ENCODE measurements at places on chromosomes 2 and 18.

DNA sequence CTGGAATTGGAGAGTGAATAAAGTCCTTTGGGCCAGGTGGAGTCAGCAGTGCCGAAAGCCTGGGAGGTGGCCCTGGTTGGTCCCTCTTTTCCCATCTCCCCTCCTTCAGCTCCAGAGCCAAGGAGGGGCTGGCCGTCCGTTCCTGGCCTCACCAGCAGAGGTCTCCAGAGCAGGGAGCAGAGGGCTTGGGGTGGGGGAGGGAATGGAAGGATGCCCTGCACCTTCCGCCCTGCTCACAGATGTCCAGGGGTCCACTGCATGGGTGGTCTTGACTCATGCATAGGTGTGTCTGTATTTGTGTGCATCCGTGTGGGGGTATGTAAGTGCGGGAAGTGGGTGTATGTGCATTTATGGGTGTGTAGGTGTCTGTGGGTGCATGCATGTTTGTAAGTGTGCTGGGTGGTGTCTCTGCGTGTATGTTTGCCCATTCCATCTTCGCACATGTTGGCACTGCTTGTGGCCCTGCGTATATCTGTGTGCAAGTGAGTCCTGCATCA lies 201.8 kb downstream of the ZFP36L2 start:
- peak; percentile 83 for DNase-seq

DNA sequence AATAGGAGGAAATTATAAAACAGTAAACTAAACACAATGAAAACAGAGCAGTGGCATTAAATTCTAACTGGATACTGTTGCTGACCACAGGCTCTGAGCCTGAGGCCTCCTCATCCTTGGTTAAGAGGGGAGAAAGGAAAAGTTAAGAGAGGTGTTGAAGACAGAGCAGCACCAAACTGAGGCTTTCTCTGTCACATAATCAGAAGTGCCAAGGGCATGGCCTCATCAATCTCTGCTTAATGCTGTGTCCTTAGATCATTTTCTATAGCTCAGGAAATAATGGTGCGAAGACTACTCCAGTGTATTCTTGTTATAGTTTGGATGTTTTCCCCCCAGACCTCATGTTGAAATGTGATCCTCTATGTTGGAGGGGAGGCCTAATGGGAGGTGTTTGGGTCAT lies 160.9 kb upstream of the SLC1A4 start:
- no peak for DNase-seq

- DNase-seq: no peak
Measured at GRCh38 chr2:130845505-130846085, 8.9 kb downstream of the ARHGEF4 start.

DNA sequence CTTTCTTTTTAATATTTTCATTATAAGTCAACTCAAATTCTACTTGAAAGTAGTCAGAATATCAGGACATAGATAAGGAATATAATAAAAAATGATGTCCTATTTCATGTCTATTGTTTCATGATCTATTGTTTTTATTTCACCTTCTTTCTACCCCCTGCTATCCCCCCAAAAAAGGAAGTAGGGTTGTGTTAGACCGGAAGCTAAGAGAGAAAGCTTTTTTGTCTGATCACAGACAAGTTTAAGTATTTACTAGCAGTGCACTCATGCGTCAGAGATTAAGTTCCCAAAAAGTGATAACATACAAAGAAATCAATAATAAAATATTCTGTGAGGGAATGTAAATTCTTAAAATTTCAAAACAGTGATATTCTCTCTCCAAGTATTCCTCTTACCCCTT lies 447.1 kb upstream of the CNTNAP5 start:
- no peak for DNase-seq

GRCh38 chr18:58823412-58823811 lies 41.3 kb upstream of the ZNF532 start:
- DNase-seq: no peak

GRCh38 chr2:201345625-201346213 lies 11.4 kb downstream of the FLACC1 start:
- no peak for DNase-seq

- peak; percentile 65 for DNase-seq
Measured at GRCh38 chr2:47520825-47521665, 118.1 kb downstream of the MSH2 start.

DNA sequence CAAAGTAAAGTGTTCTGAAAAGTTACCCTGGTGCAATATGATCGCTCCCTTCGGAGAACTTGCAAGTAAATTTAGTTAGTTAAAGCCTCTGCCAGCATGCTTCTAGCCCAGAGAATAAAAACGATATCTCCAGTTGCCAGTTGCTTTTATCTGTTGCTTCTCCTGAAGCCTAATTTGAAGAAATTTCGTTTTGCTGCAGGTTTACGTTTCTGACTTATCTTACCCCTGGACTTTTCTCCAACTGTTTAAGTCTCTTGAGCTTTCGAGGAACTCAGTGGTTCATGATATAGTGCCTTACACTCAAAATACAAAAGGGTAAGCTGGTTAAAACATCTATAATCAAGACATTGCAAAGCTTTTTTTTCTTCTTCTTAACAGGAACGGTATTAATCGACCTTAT lies 131.1 kb downstream of the FAM161A start:
- DNase-seq: no peak

DNA sequence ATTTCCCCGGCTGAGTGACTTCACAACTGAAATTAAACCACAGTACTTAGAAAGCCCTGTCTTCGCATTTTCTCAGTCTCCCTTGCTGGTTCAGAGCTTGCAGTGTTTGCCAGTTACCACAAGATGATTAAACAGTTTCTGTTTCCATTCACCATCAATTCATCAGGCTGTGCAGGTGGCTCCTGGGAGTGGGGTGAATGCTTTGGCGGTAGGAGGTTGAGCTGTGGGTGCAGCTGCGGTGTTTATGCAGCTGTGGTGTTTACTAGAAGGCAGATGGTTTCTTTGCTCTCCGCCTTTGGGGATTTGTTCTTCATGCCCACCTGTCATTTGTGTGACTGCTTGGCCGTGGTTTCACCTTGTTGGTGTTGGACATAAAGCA lies 16.1 kb downstream of the ACOXL start:
- DNase-seq: peak; percentile 60

GRCh38 chr2:10885094-10885860 lies 26.5 kb upstream of the KCNF1 start:
- no peak for DNase-seq

DNA sequence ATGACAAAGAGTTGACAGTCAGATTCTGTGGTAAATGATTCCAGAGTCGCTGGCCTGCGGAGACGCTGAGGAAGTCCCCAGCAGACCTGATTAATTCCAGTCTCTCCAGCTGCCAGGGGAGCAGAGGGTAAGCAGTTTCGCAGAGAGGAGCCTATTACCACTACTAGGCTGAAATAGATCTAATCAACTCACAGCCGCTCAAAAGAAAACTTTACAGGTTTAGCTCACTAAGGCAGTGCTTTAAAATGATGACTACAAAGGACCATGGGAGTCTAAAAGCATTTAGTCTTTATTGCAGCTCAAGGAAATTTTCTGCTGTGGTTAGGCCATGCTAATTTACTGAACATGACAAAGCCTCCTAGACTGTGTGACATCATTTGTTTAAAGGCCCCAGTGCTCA lies 445.6 kb upstream of the POU3F3 start:
- DNase-seq: no peak

DNA sequence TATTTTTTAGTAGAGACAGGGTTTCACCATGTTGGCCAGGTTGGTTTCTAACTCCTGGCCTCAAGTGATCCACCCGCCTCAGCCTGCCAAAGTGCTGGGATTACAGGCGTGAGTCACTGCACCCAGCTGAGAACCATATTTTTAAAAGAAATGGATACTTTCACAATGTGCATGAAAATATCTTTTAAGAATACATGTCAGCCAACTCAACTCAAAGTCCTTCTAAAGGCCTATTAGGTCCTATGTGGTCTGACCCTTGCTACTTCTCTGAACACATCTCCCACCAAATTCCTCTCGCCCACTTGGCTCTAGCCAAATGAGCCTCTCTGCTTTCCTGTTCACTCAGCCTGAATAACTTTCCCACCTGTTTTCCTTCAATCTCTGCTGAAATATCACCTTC lies 119.6 kb downstream of the MTX2 start:
- no peak for DNase-seq

GRCh38 chr2:64989982-64990614 lies 899 bp downstream of the SLC1A4 start:
- peak; percentile 32 for DNase-seq

- DNase-seq: no peak
Measured at GRCh38 chr2:162581959-162582798, 238.2 kb downstream of the GCA start.

DNA sequence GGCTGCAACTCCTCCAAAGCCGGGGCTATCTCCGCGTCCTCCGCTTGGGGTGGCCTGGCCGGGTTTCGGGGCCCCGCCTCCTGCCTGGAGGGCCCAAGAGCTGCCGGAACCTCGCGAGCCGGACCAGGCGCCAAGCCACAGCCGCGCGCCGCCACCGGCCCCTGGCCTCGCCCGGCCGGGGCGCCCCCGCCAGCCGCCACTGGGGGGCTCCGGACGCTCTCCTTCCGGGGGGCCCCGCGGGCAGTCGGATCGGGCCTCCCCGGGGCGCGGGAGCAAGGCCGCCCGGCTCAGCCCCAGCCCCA lies 17.4 kb upstream of the HAAO start:
- peak; percentile 86 for DNase-seq

GRCh38 chr18:35935805-35936204 lies 36.7 kb upstream of the RMP24 start:
- no peak for DNase-seq

DNA sequence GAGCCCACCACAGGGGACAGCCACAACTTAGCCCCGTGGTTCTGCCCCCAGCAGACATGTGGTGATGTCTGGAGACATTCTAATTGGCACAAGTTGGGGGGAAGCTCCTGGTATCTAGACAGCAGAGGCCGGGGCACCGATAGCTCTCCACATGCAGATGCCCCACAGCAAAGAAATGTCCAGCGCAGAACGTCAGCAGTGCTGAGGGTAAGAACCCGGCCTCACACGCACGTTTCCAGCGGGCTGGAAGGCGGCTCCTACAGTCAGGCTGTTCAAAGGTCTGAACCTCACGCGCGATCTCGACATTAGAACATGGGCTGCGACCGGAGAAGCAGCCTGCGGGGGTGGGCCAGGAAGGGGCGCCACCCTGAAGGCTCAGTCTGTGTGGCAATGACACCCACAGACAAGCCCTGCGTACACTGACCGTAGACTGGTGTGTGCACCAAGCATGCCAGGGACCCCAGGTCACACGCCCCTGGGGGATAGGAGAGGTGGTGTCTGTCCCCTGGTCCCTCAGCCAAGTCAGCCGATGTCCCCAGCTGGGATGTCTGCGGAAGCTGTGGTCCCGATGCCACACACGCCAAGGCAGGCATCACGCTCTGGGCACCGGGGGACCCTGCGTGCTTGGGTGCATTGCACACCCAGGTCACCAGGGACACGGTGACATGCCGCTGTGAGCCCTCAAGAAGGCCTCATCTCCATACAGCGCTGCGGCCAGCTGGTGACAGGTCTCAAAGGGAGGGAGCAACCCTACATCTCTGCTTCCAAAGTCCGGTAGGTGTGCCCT lies 66.3 kb downstream of the PARD6G start:
- DNase-seq: no peak

DNA sequence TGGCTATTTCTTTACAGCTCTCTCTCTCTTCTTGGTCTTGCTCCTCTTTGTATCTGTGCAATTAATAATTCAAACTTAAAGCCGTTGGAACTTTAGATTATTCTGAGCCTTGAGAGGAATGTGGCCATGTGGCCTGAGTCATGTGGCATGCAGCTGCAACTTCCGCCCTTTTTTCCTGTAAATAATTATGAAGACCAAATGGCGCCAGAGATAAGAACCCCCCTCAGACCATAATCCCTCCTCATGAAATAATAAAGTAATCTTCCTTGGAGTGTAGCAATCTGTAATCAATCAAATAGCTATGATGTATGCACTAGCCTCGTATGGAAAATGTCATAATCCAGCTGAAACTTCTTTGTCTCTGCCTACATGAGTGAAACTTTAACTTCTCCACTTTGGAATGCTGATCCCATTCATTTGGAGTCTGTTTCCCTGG lies 13.5 kb upstream of the TWSG1 start:
- no peak for DNase-seq

GRCh38 chr2:86331384-86331783 lies 6.0 kb downstream of the REEP1 start:
- DNase-seq: no peak

DNA sequence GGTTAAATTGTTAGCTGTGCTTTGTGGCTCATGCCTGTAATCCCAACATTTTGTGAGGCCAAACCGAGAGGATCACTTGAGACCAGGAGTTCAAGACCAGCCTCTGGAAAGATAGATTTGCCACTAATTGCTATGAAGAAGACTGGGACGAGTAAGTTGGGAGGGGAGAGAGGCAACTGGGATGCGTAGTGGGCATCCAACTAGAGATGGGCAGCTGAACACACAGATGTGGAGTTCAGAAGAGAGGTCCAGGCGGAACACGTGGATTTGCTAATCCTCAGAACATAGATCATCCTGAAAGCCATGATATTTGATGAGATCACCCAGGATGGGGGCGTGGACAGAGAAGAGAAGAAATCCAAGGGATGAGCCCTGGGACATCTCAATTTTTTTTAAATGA lies 48.7 kb downstream of the CYP26B1 start:
- no peak for DNase-seq

DNA sequence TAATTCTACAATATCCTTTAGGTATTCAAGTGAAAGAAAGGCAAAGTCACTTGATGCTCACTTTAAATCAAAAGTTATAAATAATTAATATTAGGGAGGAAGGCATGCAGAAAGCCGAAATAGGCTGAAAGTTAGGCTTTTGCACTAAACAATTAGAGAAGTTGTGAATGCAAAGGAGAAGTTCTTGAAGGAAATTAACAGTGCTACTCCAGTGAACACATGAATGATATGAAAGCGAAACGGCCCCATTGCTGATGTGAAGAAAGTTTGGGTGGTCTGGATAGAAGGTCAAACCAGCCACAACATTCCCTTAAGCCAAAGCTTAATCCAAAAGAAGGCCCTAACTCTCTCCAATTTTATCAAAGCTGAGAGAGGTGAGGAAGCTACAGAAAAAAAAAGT lies 103.1 kb upstream of the CXCR4 start:
- no peak for DNase-seq

- no peak for DNase-seq
Measured at GRCh38 chr2:23457990-23458682, 73.2 kb downstream of the KLHL29 start.

DNA sequence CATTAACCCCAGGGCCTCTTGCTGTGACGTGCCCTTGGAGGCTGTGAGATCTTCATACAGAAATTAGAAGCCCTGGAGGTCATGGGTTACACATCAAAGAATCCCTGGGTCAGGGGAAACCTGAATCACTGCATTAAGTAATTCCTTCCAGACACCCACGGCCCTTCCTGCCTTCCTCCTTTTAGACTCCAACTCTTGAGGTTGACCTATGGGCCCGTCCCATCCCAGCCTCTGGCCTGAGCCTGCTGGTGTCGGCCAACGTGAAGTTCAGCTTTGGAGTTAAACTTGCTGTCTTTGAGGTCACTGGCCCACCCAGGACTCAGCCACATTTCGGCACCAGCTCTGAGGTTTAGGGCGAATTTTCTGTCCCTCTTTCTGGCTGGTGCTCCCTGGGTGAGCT lies 198.3 kb downstream of the ACKR3 start:
- DNase-seq: no peak

- no peak for DNase-seq
Measured at GRCh38 chr18:47149457-47150028, 757 bp downstream of the HDHD2 start.

- DNase-seq: no peak
Measured at GRCh38 chr2:181916726-181917718, 25.5 kb downstream of the ITPRID2 start.

Measured in transverse colon (tissue), 4 donors.